ENCODE measurements at places on chromosomes 13 and 19. TPM values are rescaled to one million over a fixed set of nuclear protein-coding genes. Genes with fewer than 3 reads are reported as not detected.

The ADGRE2 gene
- total RNA-seq: not detected

The KIR3DL1 gene
- total RNA-seq: not detected

The RGL3 gene
- 0.30 TPM for total RNA-seq

The LYPD4 gene
- total RNA-seq: not detected

DNA sequence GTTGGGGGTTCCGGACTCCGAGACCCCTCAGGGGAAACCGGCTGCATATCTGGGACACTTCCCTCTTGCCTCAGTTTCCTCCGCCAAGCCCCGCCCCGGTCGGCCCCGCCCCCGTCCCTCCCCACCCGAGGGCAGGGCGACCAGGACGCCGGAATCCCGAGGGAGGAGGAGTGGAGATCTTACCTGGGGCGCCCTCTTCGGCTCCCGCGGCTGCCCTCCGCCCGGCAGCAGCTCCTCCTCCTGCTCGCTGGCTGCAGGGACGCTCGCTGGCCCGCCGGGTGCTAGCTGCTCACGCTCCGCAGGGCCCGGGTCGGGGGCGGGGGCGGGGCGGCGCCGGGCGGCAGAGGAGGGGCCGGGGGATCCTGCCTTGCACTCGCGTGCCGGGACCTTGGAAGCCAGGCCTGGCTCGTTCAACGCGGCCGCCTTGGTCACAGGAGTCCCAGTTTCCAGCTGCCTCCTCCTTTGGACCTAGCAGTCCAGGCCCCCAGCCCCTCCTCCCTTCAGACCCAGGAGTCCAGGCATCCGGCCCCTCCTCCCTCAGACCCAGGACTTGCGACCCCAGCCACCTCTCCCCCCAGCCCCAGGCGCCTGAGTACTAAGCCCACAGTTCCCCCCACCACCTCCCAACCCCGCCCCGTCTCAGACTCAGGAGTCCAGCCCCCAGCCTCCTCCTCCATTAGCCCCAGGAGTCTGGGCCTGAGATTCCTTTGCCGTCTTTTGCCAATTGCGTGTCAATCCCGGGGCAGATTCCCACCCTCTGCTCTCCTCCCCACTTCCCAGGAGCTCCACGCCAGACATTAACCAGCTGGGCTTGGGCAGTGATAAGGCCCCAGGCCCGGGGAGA is at the start of gene NTF4:
Gene NTF4, minus strand, starts transcription at position 51 of the 844 bp plus-strand sequence. CDS start 2,821 bp downstream, outside the sequence.
- no peak within 1 kb of the TSS for H3K27ac ChIP-seq
- no peak within 1 kb of the TSS for H3K4me3 ChIP-seq
- peak; percentile 56 for DNase-seq
- H3K36me3 ChIP-seq: no peaks in the 10 kb centered on the region

The SMG9 gene
- total RNA-seq: 87.6 TPM

DNA sequence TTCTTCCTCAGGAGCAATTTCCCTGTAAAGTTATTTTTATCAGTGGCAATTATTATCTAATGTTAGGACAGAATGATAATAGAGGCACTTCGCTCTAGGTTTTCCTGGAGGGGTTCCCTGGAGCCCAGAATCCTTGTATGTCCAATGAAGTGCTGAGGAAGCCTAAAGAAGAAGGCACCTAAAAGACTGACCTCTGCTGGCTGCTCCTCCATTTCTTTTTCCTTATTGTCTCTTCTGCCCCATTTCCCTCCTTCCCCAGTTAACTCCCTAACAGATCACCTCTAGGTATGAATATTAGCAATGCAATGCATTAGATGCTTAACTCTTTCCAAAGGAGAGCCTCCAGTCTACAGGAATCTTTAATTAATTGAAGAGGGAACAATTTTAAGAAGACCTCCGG is 985.4 kb downstream of the DIAPH3 start:
- DNase-seq: no peak
- no peaks in the 10 kb centered on the region for H3K27me3 ChIP-seq
- no peak overlapping the region for H3K27ac ChIP-seq
- H3K4me1 ChIP-seq: peaks cover 4% of the 10 kb centered on the region
- no peaks in the 10 kb centered on the region for H3K36me3 ChIP-seq

The ZNF850 gene
- total RNA-seq: 13.5 TPM

DNA sequence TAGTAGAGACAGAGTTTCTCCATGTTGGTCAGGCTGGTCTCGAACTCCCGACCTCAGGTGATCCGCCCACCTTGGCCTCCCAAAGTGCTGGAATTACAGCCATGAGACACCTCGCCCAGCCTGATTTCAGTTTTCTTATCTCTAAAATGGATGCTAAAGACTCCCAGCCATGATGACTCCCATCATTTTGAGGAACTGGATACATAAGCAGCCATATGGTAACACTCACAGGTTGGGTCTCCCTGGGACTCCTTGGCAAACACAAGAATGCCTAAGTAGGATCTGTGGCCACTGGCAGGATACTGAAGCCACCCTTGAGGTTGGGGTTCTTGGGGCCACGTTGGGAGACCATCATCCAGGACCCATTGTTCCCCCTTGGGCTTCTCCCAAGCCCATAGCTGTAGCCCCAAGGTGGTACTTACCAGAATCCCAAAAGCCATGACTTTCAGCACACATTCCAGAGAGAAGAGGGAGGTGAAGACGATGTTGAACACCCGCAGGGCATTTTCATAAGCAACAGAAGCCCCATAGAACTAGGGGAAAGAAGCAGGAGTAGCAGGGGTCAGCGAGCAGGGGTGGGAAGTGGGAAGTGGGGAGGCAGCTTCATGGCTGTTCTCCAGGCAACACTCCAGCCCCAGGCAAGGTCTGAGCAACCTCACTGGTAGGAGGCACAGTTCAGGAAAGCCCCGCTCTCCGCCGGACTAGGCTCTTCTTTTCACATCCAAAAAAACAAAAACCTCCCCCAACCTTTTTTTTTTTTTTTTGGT is 102.5 kb downstream of the IER2 start:
- H3K36me3 ChIP-seq: no peaks in the 10 kb centered on the region
- no peak for DNase-seq

- H3K27me3 ChIP-seq: no peaks in the 10 kb centered on the region
- no peak for DNase-seq
- no peaks in the 10 kb centered on the region for H3K36me3 ChIP-seq
Observed at GRCh38 chr13:40017662-40018262, 362.3 kb downstream of the COG6 start.

DNA sequence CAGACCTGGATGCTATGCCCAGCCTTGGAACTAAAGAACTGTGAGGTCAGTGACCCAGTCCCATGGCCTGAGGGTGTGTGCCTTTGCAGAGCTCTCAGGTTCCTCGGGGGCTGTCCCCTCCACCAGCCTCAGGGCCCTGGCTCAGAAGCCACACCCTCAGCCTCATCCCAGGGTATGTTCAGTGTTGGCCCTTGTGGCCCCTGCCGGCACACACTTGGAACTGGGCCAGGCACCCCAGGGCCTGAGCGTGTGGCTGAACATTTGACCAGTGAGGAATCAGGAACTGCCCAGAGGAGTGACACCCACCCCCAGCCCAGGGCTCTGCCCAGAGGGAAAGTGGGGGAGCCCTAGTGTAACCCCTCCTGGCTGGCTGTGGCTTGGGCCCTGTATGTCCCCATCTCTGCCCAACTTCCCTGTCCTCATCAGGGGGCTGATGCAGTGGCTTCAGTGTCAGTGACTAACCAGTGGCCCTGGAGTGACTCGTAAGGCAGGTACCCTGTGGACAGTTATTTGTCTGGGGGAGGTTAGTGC is 10.0 kb downstream of the NKPD1 start:
- peaks cover 32% of the 10 kb centered on the region for H3K27me3 ChIP-seq
- DNase-seq: no peak
- H3K27ac ChIP-seq: no peak overlapping the region
- H3K4me1 ChIP-seq: peaks cover 9% of the 10 kb centered on the region

DNA sequence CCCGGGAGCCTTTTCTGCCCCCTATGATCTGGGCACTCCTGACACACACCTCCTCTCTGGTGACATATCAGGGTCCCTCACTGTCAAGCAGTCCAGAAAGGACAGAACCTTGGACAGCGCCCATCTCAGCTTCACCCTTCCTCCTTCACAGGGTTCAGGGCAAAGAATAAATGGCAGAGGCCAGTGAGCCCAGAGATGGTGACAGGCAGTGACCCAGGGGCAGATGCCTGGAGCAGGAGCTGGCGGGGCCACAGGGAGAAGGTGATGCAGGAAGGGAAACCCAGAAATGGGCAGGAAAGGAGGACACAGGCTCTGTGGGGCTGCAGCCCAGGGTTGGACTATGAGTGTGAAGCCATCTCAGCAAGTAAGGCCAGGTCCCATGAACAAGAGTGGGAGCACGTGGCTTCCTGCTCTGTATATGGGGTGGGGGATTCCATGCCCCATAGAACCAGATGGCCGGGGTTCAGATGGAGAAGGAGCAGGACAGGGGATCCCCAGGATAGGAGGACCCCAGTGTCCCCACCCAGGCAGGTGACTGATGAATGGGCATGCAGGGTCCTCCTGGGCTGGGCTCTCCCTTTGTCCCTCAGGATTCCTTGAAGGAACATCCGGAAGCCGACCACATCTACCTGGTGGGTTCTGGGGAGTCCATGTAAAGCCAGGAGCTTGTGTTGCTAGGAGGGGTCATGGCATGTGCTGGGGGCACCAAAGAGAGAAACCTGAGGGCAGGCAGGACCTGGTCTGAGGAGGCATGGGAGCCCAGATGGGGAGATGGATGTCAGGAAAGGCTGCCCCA is 8.5 kb upstream of the CEACAM7 start:
- peaks cover 4% of the 10 kb centered on the region for H3K36me3 ChIP-seq
- H3K4me1 ChIP-seq: no peaks in the 10 kb centered on the region
- H3K27me3 ChIP-seq: no peaks in the 10 kb centered on the region
- H3K27ac ChIP-seq: no peak overlapping the region

The SLC25A23 gene
- total RNA-seq: 72.2 TPM

- H3K4me3 ChIP-seq: no peak overlapping the region
- H3K27ac ChIP-seq: no peak overlapping the region
- H3K4me1 ChIP-seq: no peaks in the 10 kb centered on the region
- H3K27me3 ChIP-seq: peaks cover 4% of the 10 kb centered on the region
- DNase-seq: no peak
Observed at GRCh38 chr19:38743394-38744297, 628 bp downstream of the CAPN12 start.

GRCh38 chr19:8000298-8001038 is 5.0 kb downstream of the ELAVL1 start:
- no peak for DNase-seq
- H3K27me3 ChIP-seq: no peaks in the 10 kb centered on the region
- H3K27ac ChIP-seq: no peak overlapping the region
- H3K4me1 ChIP-seq: peaks cover 55% of the 10 kb centered on the region
- peaks cover 2% of the 10 kb centered on the region for H3K36me3 ChIP-seq

The SYT3 gene
- 1.4 TPM for total RNA-seq

The ARRDC5 gene
- not detected for total RNA-seq

- H3K27me3 ChIP-seq: peaks cover 17% of the 10 kb centered on the region
- peaks cover 2% of the 10 kb centered on the region for H3K36me3 ChIP-seq
- H3K4me1 ChIP-seq: peaks cover 34% of the 10 kb centered on the region
- H3K27ac ChIP-seq: no peak overlapping the region
- DNase-seq: no peak
- H3K4me3 ChIP-seq: no peak overlapping the region
Observed at GRCh38 chr13:35855531-35856019, 275.6 kb downstream of the DCLK1 start.
